Myocyte (in vitro differentiated cells): ENCODE measurements at places on chromosomes 12 and 14. TPM values are rescaled to one million over a fixed set of nuclear protein-coding genes. Genes with fewer than 3 reads are reported as not detected.

The ASPG gene
- total RNA-seq, result not detected in 2 replicates

The TRIAP1 gene
- 57.0 and 61.0 TPM in 2 replicates for total RNA-seq

The NUP37 gene
- 18.1 and 31.3 TPM in 2 replicates for total RNA-seq

The TMEM30B gene
- total RNA-seq, result 0.16 and 0.62 TPM in 2 replicates

The ASCL1 gene
- not detected in 2 replicates for total RNA-seq

The ERP27 gene
- 0.47 TPM in 1 of 2 replicates, not detected in the other for total RNA-seq

The BIN2 gene
- total RNA-seq, result not detected in 2 replicates

The PCK2 gene
- total RNA-seq, result 8.2 and 8.7 TPM in 2 replicates

The TAS2R10 gene
- total RNA-seq, result 0.75 and 3.2 TPM in 2 replicates

The C1RL gene
- total RNA-seq, result 10.9 and 12.1 TPM in 2 replicates

The ADAM20 gene
- 0.64 and 0.88 TPM in 2 replicates for total RNA-seq

The LRCOL1 gene
- total RNA-seq, result not detected in 2 replicates

The NELL2 gene
- 0.05 TPM in 1 of 2 replicates, not detected in the other for total RNA-seq

The ATP5F1B gene
- 614 and 728 TPM in 2 replicates for total RNA-seq

The SLC17A8 gene
- 0.05 TPM in 1 of 2 replicates, not detected in the other for total RNA-seq

The GPR68 gene
- 0.62 and 1.4 TPM in 2 replicates for total RNA-seq

The SERPINA12 gene
- not detected in 2 replicates for total RNA-seq

The LIN7A gene
- total RNA-seq, result 0.21 and 0.26 TPM in 2 replicates

The LRRC74A gene
- not detected in 2 replicates for total RNA-seq

The TOMM20L gene
- total RNA-seq, result not detected in 2 replicates

The KRT75 gene
- not detected in 2 replicates for total RNA-seq
